ENCODE measurements at places on chromosomes 4 and X.

- peak; percentile 54 for DNase-seq
Measured at GRCh38 chr4:74675673-74676279, 118.5 kb downstream of the BTC start.

GRCh38 chr4:160848901-160849760, 1314.7 kb downstream of the FSTL5 start:
- no peak for DNase-seq

GRCh38 chrX:115960440-115961084, 210.0 kb upstream of the AGTR2 start:
- no peak for DNase-seq

DNA sequence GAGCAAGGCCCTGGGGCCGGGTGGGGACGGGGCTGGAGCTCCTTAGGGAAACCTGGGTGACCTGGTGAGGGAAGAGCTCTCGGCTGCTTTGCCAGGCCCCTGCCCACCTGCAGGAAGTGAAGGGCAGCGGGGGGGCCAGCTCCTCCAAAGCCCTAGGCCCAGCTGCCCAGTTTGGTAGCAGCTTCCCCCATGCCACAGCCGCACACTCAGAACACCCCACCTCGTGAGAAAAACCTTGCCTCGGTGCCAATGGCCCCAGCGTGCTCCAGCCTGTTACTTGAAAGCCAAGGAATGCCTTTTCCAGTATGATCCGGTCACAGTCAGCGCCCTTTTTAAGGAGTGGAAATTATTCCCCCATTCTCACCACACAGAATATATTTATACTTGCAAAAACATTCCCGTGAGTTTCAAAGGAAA, 38.3 kb downstream of the ACOX3 start:
- DNase-seq = no peak

- DNase-seq = no peak
Measured at GRCh38 chr4:169611157-169611556, 1.2 kb downstream of the NEK1 start.

DNA sequence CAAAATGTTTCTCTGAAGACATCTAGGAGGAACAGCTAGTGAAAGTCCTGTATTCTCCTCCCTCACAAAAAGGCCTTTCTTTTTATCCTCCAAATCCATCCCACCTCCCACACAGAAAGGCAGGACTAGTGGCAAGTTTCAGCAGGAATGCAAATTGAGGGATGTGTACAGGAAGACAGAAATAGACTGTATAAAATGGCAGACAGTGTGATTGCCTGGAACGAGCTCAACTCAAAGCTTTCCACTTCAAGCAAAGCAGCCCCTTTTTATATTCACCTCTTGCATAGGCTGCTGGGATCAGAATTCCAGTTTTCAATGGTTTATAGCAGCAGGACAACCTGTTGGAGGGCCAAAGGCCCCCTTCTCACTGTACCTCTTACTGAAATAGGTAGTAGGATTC, 57.5 kb downstream of the DCX start:
- no peak for DNase-seq

- DNase-seq = no peak
Measured at GRCh38 chrX:69109706-69110105, 55.5 kb downstream of the PJA1 start.

DNA sequence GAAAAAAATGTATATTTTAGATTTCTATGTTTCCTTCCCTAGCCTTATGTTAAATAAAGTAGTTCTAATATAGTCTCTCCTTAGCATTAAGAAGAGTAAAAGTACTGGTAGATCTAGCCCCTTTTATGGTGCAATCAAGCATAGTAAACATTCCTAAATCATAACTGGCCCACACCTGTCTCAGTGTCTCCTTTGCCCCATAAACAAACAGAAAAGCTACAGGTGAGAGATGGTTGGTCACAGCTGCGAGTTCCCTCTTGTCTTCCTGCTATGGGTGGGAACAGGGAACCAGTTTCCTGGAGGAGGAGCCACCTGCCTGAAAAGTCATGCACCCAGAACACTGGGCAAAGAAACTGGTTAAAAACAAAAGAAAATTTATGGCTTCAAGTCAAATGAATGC, 16.6 kb downstream of the SOWAHB start:
- DNase-seq = no peak

DNA sequence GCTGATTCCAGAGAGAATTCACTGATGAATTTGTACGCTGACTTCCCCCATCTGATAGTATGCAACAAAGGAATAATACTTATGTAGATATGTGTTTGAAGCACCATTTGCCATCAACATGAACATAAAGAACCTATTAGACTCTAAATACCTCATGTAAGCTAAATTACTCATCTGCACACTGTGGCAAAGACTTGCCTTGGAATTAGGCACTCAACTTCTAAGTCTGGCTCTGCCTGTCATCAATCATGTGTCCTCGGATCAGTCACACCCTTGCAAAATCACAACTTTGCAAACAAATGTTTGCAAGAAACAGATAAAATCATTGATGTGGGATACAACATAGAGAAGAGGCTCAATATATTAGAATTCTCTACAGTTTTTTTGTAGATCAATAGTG, 169.9 kb upstream of the LDB2 start:
- DNase-seq = peak; percentile 62
